ENCODE measurements at places on chromosomes 11 and 22. TPM values are rescaled to one million over a fixed set of nuclear protein-coding genes. Genes with fewer than 3 reads are reported as not detected.

KDM4E gene
- 0.16 TPM for total RNA-seq

TMEM151A gene
- total RNA-seq = 1.7 TPM

MYRF gene
- 9.2 TPM for total RNA-seq

JAML gene
- total RNA-seq = 3.5 TPM

NXF1 gene
- 98.7 TPM for total RNA-seq

TBX10 gene
- total RNA-seq = 0.50 TPM

OR52A1 gene
- total RNA-seq = 0.47 TPM

ZNF214 gene
- 9.9 TPM for total RNA-seq

DNA sequence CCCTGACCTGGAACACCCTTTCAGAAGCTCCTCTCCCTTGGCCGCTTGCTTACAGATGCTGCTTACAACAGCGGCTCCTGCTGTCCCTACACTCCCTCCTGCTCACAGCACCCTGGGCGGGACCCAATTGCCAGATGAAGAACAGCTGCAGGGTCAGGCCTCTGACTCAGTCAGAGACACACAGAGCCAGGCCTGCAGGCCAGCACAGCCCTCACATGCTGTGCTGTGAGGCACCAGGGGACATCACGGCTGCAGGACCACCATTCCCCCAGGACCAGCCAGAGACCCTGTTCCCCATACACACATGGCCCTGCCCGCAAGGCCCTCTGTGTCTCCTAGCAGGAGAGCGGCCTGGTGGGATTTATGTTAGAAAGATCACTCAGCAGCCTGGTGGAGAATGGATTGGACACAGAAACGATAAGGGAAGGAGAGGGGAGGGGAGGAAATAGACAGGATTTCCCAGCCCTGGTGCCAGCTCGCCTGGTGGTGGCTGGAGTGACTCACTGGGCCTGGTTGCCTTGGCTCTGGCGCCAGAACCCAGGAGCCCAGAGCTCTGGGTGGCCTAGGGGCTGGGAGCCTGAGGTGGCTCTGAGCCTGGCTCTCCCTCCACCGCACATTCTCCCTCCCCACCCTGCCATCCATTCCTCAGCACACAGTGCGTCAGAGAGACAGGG, 6.7 kb downstream of the CAPN5 start:
- peak; percentile 92 for DNase-seq

- no peak for DNase-seq
Observed at GRCh38 chr11:58763120-58763490, 31.4 kb upstream of the GLYAT start.

DNA sequence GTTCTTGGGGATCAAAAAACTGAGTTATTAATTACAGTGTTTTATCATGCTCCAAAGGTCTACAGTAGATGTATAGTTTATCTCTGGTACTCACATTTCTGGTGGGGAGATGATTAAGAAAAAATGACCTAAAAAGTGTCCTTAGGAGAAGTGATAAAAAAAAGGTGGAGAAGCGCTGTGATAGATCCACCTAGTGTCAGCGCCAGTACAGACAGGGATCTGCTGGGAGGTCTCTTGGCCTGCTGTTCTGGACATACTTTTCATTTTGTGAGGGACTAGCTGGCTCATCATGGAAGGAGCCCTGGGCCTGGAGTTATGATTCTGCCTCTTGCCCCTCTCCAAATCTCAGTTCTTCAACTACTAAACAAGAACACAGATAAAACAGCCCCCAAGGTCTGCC, 2.9 kb downstream of the ELF5 start:
- DNase-seq = no peak

GRCh38 chr11:6611963-6612212, 128 bp downstream of the TAF10 start:
- no peak for DNase-seq

GRCh38 chr11:124759266-124760204, 2.6 kb downstream of the ESAM start:
- DNase-seq = no peak

GRCh38 chr11:71930556-71931244, 1.9 kb downstream of the RNF121 start:
- DNase-seq = no peak

DNA sequence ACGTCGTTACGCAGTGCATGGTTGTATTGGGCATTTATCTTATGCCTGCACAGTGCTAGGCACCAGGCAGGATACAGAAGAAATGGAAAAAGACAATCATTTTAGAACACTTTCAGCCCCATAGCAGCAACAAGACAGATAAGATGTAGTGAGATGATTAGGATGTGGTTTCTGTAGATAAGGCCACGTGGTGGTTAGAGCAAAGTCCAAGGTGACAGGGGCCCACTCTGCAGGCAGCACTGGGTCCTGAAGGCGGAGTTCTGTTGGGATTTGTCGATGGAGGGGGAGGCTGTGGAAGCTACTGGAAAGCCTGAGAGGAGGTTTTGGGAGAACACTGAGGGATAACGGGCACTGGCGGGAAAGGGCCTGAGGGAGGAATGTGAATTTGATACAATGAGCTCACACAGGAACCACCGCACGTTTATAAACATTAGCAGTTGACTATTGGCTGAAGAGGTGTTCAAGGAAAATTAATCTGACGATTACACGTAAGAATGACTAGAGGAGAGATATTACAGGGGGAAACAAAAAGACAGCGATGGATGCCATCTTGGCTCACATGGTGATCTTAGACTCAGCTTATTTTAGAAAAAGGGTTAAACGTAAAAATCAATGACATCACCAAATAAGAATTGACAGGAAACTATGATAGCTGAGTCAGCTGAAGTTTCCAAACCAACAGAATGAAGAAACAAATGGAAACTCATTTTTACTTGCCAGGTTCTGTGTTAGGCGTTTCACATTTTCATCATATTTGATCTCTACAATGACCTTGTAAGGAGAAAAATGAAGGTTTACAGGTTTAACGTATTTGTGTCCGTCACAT, 551.0 kb downstream of the OPCML start:
- no peak for DNase-seq

- DNase-seq = no peak
Observed at GRCh38 chr11:95725196-95725595, 64.4 kb downstream of the FAM76B start.

- peak; percentile 55 for DNase-seq
Observed at GRCh38 chr11:65427691-65428577, 5.3 kb downstream of the NEAT1 start.

DNA sequence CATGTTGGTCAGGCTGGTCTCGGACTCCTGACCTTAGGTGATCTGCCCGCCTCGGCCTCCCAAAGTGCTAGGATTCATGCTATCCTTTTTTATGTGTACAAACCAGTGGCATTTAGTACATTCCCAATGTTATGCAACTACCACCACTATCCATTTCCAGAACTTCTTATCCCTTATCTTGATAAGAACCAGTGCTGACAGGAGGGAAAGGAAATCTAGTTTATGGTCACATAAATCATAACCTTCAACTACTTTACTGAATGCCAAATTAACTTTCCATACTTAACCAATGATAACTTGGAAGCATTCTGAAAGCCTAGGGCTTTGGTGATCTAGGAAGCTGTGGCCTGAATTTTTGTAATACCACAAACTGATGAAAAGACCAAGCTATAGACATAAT, 170.4 kb downstream of the SWAP70 start:
- DNase-seq = no peak

- peak; percentile 44 for DNase-seq
Observed at GRCh38 chr22:24060375-24060788, 49.3 kb downstream of the CABIN1 start.

GRCh38 chr22:38205261-38206128, 3.7 kb downstream of the MAFF start:
- peak; percentile 88 for DNase-seq

DNA sequence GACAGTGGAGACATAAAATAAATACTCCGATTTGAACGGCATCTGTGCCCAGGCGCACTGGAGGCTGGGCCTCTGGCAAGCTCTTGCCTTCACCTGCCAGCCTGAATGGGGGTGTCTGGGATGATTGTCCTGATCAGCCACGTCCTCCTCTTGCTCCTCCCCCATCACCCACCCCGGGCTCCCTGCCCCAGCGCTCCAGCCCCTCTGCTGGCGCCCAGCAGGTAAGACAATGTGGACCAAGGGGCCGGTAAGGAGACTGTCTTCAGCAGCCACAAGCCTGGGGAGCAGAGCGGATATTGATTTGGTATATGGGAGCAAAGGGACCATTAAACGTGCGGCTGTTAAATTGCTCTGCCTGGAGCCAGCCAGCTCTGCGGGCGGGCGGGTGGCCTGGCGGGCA, 24.9 kb downstream of the WNT11 start:
- no peak for DNase-seq

DNA sequence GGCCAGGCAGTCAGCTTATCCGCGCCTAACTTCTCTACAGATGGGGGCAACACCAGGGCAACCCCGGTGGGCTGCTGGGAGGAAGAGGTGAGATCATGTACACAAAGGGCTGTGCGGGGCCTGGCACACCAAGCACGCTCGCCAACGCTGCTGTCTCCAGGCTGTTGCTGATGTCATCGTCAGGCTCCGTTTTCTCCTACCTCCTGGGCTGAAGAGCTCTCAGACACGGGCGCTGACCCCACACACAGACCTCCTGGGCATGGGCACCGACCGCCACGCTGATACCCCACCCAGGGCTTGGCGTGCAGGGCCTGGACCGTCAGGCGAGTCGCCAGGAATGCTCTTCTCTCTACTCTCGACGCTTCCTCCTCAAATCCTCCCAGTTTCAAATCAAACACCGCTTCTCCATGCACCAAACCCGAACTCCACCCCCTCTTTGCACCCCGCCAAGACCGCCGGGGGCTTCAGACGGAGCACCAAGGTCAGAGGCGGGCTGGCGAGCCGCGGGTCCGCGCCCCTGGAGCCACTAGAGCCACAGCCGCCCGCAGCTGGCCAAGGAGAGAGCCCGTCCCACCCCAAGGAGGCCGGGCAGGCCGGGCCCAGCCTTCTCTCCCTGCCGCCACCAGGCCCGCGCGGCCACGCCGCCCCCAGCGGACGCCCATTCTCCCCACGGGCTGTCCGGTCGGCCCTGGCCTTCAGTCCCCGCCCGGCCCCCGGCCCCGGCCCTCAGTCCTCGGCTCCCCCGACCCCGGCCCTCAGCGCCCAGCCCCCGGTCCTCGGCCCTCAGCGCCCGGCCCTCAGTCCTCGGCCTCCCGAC, 772 bp downstream of the SBF1 start:
- DNase-seq = peak; percentile 57

GRCh38 chr11:68904248-68904847, 657 bp downstream of the IGHMBP2 start:
- DNase-seq = peak; percentile 45

All from testis (tissue), 5 donors.